ENCODE measurements at places on chromosomes 11 and 22.

- no peak for DNase-seq
These were observed 259.2 kb upstream of the CTSC start for GRCh38 chr11:88596786-88597185.

- DNase-seq = no peak
These were observed 16.8 kb downstream of the CRY2 start for GRCh38 chr11:45864041-45864440.

- DNase-seq = no peak
These were observed 477.6 kb downstream of the SOX6 start for GRCh38 chr11:15878756-15879155.

DNA sequence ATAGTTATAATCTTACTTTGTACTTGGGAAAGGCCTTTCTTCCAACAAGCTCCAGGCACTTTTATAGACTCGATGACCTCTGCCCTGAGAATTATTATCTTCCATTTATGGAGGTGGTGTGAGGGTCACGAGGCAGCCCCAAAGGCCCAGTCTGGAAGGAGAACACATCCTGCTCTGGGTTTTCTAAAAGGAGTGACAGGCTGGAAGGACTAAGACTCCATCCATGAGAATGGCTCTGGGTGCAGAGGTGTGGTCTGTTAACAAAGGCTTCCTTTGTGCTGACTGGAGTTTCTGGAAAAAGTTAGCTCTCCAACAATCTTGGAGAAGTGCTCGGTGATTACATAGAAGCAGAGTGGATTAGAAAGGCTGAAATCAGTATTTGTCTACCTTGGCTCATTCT, 74.7 kb upstream of the SESN3 start:
- DNase-seq = no peak

DNA sequence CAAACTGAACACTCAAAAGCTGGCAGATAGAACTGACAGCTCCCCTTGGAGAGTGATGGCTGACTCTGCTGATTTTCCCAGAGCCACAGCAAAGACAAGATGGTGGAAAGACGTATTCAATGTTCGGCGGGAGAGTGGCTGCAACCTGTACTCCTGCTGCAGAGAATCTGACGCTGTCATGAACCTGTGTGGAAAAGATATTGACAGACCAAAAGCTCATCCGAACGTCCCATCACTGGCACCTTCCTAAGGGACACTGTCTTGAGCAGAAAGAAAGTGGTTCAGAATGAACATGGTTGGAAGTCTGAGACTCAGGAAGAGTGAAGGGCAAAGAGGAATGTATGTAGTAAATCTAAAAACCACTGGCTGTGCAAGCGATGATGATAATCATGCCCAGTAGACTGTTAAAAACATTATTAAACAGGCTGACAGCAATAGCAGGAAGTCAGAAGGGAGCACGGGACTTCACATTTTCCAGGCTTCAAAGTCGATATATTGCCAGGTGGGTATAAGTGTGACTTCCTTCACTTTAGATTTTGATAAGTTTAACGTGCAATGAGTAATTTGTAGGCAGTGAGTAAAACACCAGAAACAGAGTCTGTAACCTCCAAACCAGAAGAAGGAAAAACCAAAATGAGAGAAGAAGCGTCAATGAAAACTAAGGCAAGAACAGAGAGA, 6.2 kb upstream of the IL17REL start:
- no peak for DNase-seq

- DNase-seq = no peak
These were observed 12.8 kb downstream of the NFAM1 start for GRCh38 chr22:42419243-42419881.

DNA sequence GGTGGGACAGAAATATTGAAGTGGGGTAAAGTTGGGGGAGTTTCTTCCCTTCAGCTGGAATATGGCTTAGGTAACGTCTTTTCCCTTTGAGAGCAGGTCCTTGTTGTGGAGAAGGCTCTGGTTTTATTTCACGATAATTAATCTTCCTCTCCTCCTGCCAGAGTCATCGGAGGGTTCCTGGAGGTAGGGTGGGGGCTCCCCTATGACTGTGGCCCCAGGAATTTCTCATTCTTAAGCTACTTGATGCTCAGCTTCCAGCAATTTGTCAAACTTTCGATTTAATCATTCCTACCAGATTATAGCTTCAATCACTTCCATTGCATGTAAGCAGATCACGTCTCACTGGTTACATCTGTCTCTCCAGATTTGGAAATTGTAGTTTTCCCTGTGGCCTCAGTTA, 242.8 kb upstream of the PLET1 start:
- no peak for DNase-seq

DNA sequence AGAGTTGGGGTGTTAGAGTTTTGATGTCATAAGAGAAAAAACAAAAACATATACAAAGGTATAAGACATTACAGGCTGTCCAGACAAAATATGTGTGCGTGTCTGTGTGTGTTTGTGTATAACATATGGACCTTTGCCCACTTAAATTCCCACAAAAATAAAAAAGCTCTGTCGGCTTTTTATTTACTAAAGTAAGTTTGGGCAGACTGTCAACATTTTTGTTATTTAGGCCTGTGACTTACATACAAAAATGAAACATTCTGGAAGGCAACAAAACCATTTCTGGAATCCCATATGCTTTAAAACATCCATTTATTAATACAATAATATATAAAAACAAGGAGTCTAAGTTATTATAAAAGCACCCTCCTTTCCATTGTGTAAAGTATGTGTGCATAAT, 960.1 kb upstream of the FAT3 start:
- no peak for DNase-seq

GRCh38 chr22:36395915-36396314, 8.1 kb upstream of the MYH9 start:
- no peak for DNase-seq

- DNase-seq = no peak
These were observed at the start of gene FIBIN for GRCh38 chr11:26993965-26994457. FIBIN (plus strand) TSS chr11:26994112; CDS start chr11:26994527, 415 bp downstream.

DNA sequence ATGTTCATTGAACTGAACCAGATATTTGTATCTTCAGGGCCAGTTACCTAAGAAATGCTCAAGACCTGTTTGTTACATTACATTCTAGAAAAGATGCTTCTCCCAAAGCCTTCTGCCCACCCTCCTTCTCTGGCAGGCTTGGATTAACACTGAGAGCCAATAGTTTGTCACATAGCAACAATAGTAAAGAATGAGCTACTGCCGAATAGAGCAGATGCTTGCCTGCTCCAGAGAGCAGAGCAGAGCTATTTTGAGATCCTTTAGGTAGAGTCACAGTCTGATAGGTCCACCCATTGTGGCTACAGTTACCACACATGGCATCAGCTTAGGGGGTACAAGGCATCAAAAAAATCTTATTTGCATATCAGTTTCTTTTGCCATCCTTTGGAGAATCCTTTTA, 13.5 kb upstream of the EP300 start:
- no peak for DNase-seq

- no peak for DNase-seq
These were observed 75.7 kb downstream of the CCDC83 start for GRCh38 chr11:85930879-85931366.

Data from activated CD8-positive, alpha-beta memory T cell treated with anti-CD3 and anti-CD28 coated beads for 1 hour (primary cell).